ENCODE measurements at places on chromosomes 2 and 18.

DNA sequence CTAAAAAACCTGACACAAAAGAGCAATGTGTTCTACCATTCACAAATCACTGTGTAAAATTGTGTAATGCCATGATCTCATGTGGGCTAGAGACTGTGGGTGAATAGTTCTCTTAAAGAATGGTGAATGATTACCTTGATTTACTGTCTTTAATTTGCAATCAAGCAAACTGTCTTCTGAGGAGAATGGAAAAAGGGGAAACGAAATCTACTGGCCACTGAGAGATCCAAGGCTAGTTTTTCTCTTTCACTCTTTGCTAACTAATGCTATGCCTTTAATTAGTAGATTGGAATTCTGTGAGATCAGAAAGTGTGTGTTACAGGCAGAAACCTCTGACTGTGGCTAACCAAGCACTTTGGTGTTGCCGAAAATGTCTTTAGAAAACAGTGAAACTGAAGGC lies 422.7 kb downstream of the TGIF1 start:
- DNase-seq, result no peak

DNA sequence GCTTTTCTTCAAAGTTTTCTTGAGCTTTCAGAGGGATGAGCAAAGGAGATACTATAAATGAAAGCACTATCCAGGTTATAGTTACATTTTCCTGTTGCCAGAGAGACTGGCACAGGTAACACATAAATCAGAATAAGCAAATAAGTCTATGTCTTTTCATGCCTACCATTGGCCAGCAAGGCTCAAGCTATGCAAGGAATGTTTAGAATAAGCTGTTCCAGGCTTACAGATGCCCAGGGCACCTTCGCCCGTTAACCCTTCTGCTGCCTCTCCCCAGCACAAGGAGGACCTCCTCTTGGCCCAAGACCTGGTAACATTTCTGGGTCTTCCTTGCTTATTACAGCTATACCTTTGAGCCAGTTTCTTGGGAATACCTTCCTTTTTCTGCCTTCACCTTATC lies 233.7 kb upstream of the MEIS1 start:
- DNase-seq, result no peak

DNA sequence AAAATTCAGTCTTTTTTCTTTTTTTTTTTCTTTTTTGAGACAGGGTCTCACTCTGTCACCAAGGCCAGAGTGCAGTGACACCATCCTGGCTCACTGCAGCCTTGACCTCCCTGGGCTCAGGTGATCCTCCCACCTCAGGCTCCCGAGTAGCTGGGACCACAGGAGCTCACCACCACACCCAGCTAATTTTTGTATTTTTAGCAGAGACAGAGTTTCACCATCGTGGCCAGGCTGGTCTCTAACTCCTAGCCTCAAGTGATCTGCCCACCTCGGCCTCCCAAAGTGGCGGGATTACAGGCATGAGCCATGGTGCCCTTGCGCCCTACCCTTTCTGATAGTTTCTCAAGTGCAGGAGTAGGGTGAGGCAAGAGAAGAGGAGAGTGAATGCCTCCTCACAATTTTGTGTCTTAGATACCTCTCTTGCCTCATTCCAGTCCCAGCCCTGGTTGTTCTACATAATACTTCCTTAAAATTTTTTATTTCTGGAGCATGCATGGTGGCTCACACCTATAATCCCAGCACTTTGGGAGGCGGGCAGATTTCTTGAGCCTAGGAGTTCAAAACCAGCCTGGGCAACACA lies 68.2 kb upstream of the CAB39 start:
- DNase-seq, result no peak

GRCh38 chr2:28393114-28393836 lies 617 bp downstream of the FOSL2 start:
- no peak for DNase-seq

DNA sequence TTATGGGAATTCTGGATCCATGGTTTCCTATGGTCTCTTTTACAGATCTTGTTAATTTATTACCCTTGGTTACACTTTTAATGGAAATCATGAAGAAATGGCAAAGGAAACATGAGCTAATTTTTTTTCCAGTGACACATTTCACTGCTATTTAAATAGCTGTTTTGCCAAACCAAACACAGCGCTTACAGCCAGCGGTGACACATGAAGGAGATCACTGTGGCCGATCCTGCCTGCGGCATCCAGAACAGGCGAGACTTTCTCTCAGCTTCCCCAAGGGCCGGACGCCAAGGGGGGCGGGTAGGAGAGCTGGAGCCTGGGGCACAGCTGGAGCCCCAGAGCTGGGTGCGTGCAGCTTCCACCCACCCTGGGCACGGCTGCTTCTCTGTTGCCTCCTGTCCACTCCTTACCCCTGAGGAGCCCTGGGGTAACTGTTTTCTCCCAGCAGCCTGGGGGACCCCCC lies 81.4 kb upstream of the PKDCC start:
- DNase-seq, result no peak

GRCh38 chr2:215557701-215558100 lies 121.8 kb upstream of the FN1 start:
- DNase-seq, result no peak

GRCh38 chr2:179677077-179677688 lies 184.2 kb downstream of the ZNF385B start:
- DNase-seq, result no peak

- no peak for DNase-seq
Observed at GRCh38 chr18:56716692-56717146, 65.6 kb downstream of the WDR7 start.

DNA sequence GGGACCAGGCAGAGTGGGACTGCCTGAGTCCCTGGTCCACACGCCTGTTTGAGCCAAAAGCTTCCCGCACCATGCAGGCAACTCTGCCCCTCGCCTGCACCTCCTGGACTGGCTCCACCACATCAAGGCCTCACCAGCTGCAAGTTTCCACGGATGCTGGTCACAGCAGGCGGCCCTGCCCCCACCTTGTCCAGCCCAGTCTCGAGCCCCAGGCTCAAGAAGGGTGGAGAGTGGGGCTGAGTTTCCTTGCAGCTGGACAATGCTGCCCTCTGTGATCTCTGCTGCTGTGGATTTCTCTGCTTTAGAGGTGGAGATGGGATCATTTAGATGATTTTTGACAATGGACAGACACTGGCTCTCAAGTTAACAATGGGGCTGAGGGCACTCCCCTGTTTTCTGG lies 74.9 kb downstream of the MTCL1 start:
- DNase-seq, result no peak
